ENCODE measurements at places on chromosomes 13 and 19.

DNA sequence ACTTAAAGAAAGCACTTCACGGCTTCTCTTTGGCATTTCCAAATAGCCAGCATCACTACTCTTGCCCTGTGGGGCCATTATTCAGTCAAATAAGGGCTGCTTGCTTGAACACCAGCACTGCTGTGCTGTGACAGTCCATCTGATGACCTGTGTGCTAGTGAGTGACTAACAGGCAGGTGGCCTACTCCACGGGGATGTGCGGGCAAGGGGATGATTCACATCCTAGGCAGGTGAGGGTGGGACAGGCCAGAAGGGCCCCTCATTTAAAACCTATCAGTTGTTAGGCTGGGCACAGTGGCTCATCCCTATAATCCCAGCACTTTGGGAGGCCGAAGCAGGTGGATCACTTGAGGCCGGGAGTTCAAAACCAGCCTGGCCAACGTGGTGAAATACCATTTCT lies 8.2 kb downstream of the CCNE1 start:
- DNase-seq = no peak

GRCh38 chr19:6519289-6519688 lies 11.5 kb upstream of the TNFSF9 start:
- DNase-seq = no peak

DNA sequence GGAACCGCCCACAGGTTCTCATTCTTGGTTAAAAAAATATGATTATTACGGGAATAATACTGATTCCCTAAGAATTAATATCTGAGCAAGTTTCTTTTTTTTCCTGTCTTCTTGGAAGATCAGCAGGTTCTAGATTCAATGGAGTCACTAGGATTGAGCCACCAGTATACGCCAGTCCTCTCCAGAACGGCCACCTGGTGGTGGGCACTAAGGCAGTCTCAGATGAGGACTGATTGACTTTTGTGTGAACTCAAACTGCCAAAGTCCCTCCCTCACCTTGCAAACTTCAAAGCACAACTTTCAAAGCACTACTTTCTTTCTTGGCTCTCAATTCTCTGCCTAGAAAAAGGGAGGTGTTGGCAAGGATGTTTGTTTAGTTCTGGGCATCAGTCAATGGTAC lies 33.3 kb upstream of the ALOX5AP start:
- DNase-seq = no peak

DNA sequence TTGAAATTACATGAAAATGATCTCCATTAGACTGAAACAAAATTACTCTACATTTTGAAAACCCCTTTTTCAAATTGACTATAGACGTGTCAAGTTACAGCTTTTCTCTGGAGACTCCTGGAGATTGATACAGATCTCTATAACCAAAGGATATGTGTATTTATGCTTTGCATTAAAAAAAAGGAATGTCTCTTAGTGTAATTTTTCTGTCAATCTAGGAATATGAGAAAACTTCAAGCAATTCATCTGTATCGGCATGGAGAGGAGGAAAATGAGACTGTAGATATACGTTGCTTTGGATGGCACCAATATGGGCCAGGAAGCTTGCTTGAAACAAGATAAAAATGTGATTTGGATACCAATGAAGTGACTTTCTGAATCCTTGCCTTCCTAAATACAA lies 286.6 kb downstream of the PCDH9 start:
- DNase-seq = no peak

DNA sequence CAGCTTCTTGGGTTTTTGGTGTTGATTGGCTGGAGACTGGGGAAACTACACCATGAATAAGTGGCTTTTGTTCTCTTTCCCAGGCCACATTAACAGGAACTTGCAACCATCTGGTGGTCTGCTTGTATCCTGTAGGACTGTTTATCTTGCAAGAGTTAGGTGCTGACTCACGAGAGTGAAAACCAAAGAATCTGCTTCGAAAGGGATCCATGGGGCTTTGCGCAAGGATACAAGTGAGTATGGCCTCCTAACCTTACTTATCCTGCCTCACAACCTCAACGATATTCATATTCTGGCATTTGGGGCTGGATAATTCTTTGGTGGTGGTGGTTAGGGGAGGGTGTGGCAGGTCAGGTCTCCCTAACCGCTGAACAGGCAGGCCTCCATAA lies 4.7 kb upstream of the SIGLECL1 start:
- peak; percentile 24 for DNase-seq

DNA sequence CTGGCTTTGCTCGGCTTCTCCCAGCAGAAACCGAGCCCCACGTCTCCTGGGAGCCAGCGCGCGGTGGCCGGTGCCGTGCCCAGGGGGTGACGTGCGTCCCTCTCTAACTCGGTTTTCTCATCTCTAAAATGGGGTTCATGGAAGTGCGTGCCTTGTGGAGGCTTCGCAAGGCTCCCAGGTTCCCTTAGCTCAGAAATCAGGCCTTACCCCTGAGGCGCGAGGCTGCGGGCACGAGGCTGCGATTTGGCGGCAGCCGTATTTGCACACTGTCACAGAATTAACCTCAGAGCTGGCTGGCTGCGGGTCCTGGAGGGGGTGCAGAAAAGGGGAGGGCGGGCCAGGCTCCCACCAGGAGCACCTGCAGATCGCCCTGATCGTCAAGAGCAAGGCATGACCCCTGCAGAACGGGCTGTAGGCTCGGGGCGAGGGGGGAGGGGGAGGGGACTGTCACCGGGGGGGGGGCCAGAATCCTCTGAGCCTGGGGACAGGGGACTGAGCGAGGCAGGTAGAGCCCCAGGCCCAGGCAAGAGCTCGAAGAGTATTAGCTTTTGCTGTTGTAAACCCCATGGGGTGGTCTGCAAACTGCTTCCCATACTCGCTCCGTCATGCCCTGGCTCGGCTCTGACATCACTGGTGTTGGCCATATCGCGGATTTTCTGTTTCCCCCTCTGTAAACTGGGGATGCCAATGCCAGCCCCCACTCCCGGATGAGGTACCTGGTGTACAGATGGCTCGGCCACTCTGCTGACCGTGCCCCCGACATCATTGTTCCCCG lies 62.2 kb downstream of the CCNE1 start:
- DNase-seq = no peak

GRCh38 chr13:63161219-63161618 lies 1745.6 kb upstream of the PCDH20 start:
- no peak for DNase-seq

- DNase-seq = no peak
Measured at GRCh38 chr13:27208514-27208913, 36.9 kb upstream of the USP12 start.

DNA sequence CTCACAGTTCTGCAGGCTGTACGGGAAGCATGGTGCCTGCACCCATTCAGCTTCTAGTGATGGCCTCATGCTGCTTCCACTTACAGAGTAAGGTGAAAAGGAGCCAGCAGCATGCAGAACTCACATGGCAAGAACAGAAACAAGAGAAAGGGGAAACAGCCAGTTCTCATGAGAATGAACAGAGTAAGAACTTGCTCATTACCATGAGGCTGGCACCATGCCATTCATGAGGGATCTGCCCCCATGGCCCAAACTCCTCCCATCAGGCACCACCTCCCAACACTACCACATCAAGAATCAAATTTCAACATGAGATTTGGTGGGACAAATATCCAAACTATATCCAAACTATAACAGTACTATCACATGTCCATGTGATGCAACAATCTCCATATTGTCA lies 72.1 kb downstream of the KATNAL1 start:
- no peak for DNase-seq

- DNase-seq = no peak
Measured at GRCh38 chr19:32830231-32831014, 39.1 kb downstream of the SLC7A9 start.

- DNase-seq = no peak
Measured at GRCh38 chr13:93425411-93425810, 198.8 kb downstream of the GPC6 start.

GRCh38 chr13:43686557-43686956 lies 100.2 kb downstream of the ENOX1 start:
- DNase-seq = no peak

DNA sequence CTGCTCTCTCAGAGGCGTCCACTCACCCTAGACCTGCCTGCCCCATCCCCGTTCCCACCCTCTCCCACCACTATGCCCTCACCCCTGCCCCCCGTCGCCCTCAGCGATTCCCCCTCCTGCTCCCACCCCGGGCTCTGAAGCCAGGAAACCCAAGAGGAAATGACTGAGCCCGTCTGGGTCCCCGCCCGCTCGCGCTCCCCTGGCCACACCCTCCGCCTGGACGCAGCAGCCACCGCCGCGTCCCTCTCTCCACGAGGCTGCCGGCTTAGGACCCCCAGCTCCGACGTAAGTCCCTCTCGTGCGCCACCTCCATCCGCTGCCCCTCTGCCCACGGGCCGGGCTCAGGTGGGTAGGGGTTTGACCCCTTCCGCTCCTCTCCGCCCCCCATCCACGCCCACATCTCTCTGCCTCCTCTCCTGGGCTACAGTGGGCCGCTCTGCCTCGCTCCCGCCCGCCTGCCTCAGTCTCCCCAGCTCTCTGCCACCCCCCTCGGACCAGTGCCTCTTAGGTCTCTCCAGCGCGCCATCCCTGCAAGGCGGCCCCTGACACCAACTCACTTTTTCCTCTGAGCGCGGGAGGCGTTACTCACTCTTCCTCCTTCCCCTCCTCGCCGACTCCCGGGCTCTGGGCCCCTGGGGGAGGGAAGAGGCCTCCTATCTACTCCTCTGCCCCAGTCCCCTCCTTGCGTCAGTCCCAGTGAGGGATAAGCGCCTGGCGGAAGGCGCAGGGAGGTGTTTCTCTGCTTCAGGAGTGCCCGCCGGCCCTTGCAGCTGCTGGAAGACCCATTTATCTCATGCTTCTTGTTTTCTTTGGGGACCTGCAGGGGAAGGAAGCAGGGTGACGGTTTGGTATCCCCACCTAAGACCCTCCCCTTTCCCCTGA lies at the start of gene FXYD5:
FXYD5 (plus strand) TSS at position 211 of the 882 bp plus-strand sequence. CDS start 816 bp downstream, outside the sequence.
- DNase-seq = no peak
